ENCODE measurements at places on chromosomes 5 and 9.

DNA sequence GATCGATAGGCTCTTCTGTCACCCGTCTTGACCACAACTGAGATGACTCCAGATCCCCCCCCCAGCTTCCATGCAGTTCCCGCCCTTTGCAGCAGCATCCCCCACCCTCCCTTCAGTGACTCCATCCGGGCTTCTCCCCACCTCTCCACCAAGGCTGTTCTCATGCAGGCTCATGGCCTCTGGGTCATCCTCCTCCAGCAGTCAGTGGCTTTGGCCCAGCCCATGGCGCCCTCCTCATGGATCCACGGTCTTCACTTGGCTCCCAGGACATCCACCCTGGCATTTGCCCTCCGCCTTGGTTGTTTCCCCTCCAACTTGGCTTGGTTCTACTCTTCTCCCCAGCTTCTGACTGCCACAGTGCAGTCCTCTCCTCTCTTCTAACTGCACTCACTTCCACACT, 96.7 kb upstream of the RUFY1 start:
- DNase-seq = no peak

GRCh38 chr5:82096249-82096648, 124.4 kb downstream of the ATG10 start:
- no peak for DNase-seq

DNA sequence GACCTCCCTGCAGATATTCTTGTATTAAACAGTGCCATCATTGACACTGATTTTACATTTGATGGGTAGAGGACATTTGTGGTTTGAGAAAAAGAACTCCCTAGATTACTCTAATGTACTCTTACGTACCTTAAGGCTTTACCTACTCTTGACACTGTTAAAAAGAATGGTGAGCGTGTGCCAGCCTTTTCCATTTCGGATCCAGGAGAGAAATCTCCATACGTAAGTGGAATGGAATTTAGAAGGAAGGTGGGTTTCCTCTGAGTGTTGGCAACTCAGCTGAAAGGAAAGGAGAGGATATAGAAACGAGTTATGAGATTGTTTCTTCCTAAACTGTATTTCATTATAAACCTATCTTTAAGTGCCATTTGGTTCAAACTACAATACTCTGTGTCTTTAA, 40.9 kb downstream of the TNPO1 start:
- no peak for DNase-seq

DNA sequence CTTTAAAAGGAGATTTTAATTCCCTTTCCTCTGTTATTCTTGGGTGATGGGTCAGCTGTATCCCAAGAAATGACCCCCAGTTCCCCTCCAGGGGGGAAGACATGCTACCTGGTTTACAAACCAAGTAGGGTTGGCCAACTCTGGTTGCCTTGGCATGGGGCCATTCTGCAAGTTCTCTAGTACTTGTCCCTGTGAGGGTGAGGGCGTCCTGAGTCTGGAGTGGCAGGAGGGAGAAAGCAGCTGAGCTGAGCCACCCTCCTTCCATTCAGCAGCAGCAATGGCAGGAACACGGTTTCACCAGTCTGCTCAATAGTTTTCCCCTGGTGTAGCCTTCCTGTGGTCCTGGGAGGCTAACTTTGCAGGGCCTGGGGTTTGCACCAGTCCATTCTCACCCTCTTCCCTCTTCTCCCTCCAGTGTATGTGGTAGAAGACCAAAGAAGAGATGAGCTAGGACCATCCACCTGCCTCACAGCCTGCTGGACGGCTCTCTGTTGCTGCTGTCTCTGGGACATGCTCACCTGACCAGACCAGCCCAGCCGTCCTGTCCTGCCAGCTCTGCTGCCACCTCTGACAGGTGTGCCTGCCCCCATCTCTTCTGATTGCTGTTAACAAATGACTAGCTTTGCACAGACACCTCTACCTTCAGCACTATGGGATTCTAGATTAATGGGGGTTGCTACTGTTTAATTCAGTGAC, 59.9 kb downstream of the PFDN1 start:
- DNase-seq = no peak

DNA sequence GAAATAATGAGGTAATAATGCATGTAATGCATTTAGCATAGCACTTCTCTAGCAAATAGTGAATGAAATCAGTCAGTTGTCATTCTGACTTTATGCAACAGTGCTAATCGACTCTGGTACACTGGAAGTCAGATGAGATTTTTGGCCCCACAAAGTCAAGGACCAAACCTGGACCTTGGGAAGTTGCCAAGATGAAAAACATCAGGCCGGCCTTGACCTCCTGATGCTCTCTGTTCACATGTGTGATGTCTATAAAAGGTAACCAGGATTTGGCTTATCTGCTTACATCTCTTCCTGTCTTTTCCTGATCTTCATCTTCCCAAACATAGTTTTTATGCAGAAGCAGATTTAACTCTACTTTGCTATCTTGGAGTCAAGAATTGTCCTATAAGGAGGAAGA, 39.5 kb downstream of the SLC22A5 start:
- DNase-seq = no peak

GRCh38 chr9:103037508-103038477, 42.7 kb downstream of the CYLC2 start:
- DNase-seq = no peak

- no peak for DNase-seq
Observed at GRCh38 chr5:97134634-97135033, 7.8 kb downstream of the LIX1 start.

DNA sequence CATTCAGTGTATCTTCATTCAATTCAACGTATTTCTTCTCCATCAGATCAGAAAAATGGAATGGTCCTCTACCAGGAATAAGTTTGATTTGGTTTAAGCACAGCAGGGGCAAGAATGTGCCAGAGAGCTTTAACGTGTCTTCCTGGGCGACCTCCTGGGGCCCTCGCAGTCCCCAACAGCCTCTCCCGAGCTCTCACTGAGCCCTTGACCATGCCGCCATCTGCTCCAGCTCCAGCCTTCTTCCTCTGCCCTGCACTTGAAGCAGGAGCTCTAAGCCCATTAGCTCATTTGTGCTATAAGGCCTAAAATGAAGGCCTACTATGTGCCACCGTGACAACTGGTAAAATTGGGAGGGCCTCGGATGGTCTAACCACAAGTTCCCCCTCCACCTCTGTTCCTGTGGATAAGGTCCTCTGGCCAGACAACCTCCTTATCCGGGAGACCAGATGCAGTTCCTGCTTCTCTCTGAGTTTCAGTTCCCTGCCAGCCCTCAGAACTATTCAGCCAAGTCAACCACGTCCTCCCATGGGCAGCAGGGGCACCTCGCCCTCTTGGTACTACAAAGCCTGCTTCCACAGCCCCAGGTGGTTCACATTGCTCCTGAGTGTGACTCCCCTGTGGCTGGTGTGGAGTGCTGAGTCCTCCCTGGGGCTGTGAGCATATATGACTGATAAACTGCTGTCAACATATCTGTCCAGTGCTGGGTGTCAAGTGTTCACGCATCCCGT, 35.8 kb downstream of the C5orf15 start:
- DNase-seq = no peak

GRCh38 chr5:140432916-140433315, 31.3 kb downstream of the ANKHD1 start:
- DNase-seq = no peak

GRCh38 chr5:168898247-168898911, 319.2 kb upstream of the PANK3 start:
- no peak for DNase-seq

DNA sequence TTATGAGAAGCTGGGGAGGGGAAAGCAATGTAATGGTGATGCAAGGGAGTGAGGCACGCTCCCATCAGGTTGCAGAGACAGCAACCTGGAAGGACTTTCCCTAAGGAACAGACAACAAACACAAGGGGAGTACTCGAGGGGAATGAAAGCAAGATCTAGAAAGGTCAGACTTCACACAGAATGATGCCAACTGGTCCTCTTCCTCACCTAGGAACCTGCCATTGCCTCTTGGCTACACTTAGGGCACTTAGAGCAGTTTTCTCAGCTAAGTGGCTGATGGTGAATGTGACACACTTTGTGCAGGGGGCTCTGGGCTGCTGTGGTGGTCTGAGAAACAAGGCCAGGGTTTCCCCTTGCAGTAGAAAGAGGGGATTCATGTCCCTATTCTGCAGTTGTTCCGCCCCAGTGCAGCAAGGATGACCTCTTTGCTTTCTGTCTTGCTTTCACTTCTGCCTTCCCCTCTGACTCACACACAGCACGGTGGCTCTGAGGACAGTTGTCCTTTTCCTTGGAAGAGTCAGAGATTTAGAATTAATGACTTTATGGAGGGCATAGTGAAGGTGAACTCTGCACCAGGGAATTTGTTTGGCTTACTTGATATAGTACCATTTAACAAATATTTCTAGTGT, 394.0 kb upstream of the KLF4 start:
- DNase-seq = no peak
